ENCODE measurements at places on chromosomes 11 and 22.

GRCh38 chr11:8283465-8284230, 20.0 kb upstream of the LMO1 start:
- DNase-seq = no peak

DNA sequence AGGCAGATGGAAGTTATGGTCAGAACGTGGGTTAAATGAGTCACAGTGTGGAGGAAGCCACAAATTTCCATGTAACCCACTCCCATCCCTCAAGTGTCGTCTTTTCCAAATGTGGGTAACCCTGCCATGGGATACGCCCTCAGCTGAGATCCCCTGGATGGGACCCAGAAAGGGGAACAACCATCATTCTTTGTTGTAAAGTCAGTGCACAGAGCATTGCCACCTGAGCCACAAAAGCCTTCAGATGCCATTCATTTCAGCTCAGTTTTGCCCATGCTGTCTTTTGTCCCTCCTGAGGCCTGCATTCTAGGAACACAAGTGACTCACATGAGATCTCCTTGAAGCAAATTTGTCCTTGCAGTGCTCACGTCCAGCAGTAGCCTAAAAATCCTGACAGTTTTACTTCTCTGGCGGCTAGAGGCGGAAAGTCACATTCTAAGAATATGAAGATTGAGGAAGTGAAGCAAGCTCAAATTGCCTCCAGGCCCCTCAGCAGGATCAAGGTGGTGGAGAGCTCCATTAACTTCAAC, 30.6 kb downstream of the MMP13 start:
- no peak for DNase-seq

GRCh38 chr22:33521879-33522665, 398.2 kb downstream of the LARGE1 start:
- no peak for DNase-seq

- no peak for DNase-seq
Measured at GRCh38 chr11:118621071-118621783, 13.8 kb downstream of the PHLDB1 start.

- DNase-seq = no peak
Measured at GRCh38 chr22:49678137-49678841, 149.4 kb downstream of the BRD1 start.

DNA sequence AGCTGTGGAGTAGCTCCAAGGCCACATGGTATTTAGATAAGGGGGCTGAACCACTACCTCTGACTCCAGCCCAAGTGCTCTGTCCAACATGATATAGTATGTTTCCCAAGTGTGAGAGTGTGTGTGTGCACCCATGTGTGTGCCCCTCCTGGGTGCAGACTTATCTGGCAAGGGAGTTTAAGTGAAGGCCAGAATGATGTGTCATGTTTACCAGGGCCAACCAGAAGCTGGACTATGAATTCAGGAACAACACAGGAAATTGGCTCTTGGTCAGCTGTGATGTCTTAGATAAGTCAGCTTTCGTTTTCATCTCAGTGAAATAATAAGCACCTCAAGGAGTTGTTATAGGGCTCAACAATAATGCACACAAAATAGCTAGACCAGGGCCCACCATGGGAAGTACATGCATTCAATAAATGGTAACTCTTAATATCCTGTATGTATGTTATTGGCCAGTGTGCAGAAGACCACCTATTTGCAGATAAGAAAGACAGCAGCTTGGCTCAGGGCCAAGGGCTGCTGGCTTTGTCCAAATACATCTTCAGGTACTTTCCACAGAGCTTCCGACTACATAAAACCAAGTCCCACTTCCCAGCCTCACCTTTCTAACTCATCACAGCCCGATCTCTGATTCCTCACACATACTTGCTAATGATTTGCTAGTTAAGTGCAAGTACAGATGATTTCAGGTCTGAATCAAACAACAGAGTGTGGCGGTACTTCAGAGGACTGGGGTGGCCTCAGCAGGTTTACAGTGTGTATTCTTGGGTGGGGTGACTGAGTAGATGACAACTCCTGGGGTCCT, 120.9 kb downstream of the ME3 start:
- peak; percentile 70 for DNase-seq

DNA sequence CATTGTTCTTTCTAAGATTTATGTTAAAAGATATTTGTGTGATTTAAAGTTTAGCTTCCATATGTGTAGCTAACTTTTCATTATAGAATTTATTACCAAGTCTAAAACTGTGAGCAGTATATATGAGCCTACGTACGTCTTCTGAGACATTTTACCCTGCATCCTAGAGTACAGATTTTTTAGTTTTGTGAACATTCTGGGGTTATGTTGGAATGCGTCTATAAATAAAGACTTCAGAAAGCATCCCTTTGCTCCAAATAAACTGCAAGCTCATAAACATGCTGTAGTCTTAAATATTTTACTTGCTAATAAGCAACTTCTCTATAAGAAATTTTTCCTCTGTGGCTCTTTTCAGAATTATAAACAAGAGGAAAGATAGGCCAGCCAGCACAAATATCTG, 236.5 kb downstream of the DDX10 start:
- DNase-seq = no peak

DNA sequence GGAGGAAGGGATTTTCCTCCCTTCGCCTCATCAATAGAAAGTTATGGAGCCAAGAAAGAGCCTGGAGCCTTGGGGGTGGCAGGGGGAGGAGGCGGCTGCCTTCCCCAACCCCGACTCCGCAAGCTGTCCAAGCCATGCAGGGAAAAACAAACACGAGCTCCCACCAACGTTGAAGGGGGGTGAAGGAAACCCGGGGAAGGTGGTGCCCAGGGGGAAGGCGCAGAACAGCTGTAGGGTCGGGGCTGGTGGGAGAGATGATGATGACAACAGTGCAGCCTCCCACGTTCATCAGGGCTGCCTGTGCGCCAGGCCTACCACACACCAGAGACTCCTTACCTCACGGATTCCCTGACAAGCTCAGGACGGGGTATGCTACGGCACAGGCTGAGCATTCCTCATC, 73.5 kb downstream of the SCUBE1 start:
- no peak for DNase-seq

DNA sequence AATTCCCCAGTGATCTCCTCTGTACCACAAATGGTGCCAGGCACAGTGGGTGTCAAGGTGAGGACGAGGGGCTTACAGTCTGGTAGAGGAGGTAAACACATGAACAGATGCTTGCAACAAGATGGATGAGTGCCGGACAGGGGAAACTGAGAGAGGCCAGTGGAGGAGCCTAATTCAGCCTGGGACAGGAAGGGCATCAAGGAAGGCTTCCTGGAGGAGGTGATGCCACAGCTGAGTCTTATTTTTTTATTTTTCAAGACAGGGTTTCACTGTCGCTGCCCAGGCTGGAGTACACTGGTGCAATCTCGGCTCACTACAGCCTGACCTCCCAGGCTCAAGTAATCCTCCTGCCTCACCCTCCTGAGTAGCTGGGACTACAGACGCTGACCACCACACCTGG, 18.8 kb upstream of the NEFH start:
- no peak for DNase-seq

DNA sequence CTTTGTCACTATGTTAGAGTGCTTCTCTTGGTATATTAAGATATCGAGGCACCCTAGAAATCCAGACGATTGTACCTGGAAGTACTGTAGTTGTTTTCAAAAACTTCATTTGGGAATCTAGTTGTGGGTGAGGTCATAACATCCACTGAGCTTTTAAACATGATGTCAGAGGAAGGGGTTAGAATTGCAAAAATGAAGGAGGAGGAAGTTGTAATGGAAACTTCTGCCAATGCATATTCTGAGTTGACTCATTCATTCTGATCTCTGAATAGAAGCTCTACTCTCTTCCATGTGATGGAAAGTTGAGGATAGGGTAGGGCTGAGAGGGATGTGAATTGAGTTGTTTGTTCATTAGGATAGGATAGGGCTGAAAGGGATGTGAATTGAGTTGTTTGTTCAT, 7.7 kb downstream of the CD44 start:
- DNase-seq = no peak

DNA sequence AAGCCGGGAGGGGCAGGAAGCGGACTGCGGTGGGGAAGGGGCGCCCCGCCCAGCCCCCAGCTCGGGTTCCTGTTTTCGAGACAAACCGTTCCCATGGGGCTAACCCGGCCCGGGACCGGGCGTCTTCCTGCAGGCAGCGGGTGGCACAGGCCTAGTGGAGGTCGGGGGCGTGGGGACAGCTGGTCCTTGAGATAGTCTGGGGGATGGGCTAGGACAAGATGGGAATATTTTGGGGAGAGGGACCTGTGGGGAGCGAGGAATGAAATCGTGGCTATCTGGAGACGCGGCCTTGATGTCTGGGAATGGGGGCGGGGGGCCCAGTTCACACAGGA, 1.2 kb upstream of the RASGRP2 start:
- DNase-seq = no peak

- no peak for DNase-seq
Measured at GRCh38 chr22:49969751-49970527, 9.4 kb downstream of the PIM3 start.

- no peak for DNase-seq
Measured at GRCh38 chr11:70505761-70506657, 107.7 kb downstream of the CTTN start.

DNA sequence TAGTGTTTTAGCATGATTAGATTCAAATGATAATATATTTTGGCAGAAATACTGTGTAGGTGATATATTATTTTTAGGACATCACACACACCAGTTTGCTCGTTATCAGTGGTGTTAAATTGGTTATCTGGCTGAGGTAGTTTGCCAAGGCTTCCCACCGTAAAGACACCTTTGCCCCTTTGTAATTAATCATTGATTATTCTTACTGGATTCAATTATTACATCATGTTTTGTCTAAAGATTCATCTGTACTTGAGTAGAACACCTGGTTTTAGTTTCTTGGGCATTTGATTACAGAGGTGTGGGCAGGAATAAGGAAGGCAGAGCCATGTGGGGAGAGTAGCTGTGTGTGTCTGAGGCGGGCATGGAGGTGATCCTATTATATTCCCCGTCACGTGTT, 39.5 kb upstream of the ST14 start:
- no peak for DNase-seq

DNA sequence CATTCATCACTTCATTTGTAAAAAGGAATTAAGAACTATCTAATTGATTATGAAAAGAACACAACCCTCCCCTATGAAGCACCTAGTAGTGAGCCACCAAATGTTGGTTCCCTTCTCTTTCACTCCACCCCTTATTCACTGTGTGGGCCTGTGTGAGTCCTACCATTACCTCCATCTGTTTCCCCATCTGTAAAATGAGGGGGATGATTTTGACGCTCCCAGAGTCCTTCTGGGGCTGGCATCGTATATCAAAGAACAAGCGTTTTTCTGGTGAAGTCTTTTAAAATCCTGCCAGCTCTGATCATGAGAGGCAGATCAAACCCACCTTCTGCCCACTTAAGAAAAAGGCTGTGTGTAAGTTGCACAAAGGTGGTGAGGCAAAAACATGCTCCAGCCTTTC, 96.6 kb upstream of the SEZ6L start:
- no peak for DNase-seq

Data from smooth muscle cell of the brain vasculature (primary cell).